Stimulated activated CD4-positive, alpha-beta T cell treated with anti-CD3 and anti-CD28 coated beads, Interleukin-2, amount 100 ng/mL, for 24 hours (primary cell): ENCODE measurements at places on chromosomes 11 and 22.
A peak's percentile ranks its signal among the peaks of the same experiment; 100 is the strongest.

DNA sequence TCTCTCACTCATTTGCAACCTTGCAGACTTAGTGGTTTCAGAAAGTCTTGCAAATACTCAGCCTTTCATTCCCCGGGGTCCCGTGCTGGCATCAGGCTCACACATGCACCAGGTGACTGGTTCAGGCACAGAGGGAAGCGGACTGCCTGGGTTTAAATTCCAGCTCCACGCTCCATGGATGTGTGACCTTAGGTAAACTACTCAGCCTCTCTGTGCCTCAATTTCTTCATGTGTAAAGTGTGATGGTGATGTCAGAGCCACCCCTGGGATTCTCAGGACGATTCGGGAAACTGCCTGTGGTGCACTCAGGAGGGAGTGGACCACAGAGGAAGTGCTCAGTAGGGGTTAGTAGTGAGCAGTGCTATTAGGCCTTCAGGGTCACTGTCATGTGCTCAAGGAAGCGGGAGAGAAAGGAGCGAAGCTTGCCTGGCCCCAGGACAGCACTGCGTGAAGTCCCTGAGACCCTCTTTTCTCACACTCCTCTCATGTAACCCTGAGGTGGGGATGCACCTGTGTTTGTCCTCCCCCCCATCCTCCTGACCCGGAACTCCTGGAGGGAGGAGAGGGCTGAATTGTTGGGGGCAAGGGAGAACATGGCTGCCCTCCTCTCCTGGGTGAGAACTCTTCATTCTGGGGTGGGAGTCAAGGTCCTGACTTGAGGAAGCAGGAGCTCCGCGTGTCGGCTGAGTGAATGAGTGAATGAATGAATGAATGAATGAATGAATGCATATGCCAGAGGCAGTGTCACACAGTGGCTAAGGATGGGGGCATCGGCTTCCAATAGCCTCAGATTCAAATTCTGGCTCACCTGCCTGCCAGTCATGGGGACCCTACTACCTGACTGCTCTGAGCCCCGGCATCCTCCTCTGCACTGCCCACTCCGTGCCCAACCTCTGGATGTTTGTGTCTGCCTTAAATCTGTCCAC lies 14.4 kb upstream of the UPK3A start:
- DNase-seq = no peak

DNA sequence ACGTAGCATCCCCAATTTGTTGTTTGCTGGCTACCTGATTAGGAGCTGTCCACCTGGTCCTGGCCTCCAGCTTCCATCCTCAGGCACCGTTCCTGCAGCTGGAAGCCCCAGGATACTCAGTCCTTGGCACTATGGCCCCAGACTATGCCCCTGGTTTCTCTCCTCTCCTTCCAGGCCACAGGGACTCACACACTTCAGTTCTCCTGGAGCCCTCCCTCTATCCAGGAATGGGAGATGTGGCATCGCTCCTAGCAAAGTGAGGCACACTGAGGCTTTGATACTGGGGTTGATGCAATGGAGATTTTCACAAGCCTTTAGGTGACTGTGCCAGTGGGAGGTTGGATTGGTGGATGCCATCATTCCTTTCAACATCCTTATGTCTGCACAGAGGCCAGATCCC lies 142.8 kb upstream of the B3GAT1 start:
- peak; percentile 3 for DNase-seq

- DNase-seq = peak; percentile 85
Measured at GRCh38 chr22:19717691-19718455, 3.6 kb downstream of the SEPTIN5 start.

DNA sequence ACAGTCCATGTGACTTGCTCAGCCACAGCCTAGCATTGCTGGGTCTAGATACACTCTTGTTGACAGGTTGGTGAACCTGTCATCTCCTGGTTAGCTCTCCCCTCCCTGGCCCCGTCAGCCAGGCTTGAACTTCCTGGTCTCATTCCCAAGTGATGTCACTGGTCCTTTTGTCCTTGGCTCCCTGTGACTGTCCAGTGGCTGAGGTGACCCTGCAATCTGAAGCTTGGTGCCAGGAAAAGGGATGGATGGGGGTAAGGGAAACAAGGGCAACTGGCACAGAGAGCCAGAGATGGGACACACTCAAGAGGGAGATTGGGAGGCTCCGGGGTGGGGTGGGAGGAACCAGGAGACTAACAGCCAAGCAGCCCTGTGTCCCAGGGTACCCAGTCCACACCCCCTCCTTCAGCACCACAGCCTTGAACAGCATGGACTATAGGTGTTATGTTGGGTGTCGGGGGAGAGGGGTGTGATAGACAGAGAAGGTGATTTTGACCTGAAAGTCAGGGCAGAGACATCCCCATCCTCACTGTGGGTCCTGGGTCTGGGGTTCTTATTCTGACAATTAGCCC lies 63.8 kb upstream of the THY1 start:
- DNase-seq = no peak

- DNase-seq = no peak
Measured at GRCh38 chr11:78666675-78667160, 92.1 kb upstream of the NARS2 start.

DNA sequence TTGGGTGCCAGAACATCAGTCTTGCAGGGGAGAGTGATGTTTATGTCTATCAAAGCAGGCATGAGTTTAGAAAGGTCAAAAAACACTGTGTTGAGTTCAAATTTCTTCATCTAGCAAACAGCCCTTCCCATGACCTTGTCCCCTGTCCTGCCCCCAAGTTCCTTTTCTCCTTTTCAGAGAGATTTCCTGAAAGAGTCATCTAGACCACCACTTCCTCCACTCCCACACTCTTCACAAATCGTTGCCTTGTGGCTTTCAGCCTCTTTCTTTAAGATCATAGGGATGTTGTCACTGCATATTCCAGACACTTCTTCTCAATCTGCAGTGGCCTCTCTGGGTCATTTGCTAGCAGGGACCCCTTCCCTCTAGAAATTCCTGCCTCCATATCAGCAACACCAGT lies 290.5 kb downstream of the TENM4 start:
- no peak for DNase-seq

GRCh38 chr11:31619980-31620379 lies 110.4 kb downstream of the ELP4 start:
- DNase-seq = no peak

DNA sequence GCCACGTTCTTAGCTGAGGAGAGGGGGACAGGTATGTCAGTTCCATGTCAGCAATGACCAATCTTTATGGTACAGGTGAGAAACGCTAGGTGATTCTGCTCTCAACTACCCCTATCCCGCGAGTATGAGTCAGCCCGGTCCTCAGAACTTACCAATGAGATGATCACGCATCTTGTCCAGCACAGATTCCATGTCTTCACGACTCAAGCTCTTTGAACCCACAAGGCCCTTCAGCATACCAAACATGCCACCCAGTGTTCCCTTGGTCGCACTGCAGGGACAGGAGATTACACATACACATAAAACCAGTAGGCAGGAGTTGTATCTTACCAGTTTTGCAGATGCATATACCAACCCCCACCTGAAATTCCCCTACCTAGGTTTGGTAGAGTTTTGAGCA lies 2.9 kb downstream of the SRPRA start:
- no peak for DNase-seq

- DNase-seq = no peak
Measured at GRCh38 chr11:71470946-71471345, 17.9 kb downstream of the NADSYN1 start.

- no peak for DNase-seq
Measured at GRCh38 chr11:83816572-83817187, 530.5 kb upstream of the CCDC90B start.

DNA sequence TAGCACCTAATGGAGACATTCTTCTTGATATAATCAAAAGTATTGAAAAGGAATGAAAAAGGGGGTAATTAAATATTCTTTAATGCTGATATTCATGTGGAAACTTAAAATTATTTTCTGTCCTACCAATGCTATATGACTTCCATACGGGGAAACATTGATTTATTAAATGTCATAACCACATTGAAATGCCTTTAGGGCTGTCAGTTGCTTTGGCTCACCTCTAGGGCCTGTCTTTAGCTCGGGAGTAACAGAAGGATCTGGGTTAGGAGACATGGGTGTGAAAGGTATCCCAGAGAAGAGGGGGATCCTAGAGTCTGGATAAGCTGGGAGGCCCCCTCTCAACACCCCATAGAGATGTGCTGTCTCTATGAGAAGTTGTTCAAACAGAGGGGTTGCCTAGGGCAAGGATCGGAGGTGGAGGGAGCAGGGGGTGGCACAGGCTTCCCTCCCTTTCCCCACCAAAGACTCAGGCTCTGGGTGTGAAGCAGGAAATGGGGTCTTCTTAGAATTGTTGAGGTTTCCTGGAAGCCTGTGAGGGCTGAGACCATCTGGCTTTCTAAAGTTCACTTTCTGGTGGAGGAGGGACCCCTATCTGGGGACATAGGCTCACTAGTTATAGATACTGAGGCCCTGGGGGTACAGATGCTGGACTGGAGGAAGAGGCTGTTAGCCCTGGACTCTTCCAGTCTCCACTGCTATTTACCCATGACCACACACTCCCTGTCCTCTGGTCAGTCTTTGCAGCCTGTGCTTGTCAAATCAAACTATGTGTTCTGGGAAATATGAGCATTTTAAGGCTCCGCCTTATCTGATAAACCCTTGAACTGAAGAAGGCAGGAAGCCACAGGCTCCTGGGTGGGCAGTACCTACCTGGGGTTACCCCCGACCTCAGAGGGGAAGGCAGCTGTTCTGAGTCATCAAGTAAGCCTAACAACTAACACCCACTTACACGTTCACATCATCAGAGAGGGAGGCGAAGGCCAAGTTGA lies 55.8 kb upstream of the RRAS2 start:
- peak; percentile 68 for DNase-seq

- no peak for DNase-seq
Measured at GRCh38 chr22:31530823-31531195, 34.5 kb downstream of the SFI1 start.

GRCh38 chr11:130485983-130486382 lies 37.5 kb downstream of the ADAMTS15 start:
- no peak for DNase-seq

GRCh38 chr11:64661146-64661545 lies 61.9 kb downstream of the NRXN2 start:
- DNase-seq = no peak

- peak; percentile 76 for DNase-seq
Measured at GRCh38 chr22:37905534-37906363, at the start of gene MICALL1. TSS of gene MICALL1 (plus strand) at chr22:37906297. CDS start at chr22:37906423, 126 bp downstream.

- no peak for DNase-seq
Measured at GRCh38 chr11:44808053-44808753, 81.4 kb downstream of the TSPAN18 start.

- DNase-seq = no peak
Measured at GRCh38 chr11:1151366-1152315, 6.1 kb upstream of the MUC5AC start.

DNA sequence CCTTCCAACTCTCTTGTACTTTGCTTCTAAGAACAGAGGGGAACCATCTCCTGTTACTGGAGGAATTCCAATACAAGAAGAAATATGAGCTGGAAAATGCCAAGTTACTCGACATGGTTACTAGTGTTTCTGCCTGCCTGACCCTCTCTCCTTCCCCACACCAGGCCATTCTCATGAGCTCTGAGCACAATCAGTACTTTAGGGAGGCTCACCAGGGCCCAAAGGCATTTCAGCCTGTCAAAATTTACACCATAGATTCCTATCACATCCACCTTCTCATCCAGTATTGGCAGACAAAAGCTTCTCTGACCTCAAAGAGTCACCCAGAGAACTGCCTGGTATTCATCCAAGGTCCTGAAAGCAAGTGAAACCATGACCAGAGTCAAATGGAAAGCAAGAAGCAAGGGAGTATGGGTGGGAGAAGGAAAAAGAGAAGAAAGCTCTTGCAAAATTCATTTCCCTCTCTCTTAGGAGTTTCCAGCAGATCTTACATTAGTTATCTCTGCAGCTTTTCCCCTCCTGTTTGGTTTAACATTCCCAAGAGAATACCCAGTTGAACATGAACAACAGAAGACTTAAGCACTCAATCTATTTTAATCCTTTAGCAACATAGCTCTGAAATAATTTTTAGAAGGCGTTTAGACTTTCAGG lies 58.7 kb upstream of the NCAM1 start:
- DNase-seq = no peak

- no peak for DNase-seq
Measured at GRCh38 chr11:115249061-115249578, 255.1 kb downstream of the CADM1 start.

- no peak for DNase-seq
Measured at GRCh38 chr11:11850668-11851067, 8.9 kb downstream of the USP47 start.

DNA sequence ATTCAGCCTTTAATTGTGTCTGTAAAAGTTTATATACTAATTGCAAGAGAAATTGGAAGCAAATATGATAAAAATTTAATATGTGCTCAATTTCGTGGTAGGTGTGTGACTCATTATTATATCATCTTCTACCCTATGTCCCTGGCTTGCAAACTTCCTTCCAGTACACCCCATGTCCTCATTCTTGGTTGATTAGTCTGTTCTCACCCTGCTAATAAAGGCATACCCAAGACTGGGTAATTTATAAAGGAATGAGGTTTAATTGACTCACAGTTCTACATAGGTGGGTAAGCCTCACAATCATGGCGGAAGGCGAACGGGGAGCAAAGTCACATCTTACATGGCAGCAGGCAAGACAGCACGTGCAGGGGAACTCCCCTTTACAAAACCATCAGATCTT lies 11.9 kb downstream of the MRGPRX3 start:
- DNase-seq = no peak

GRCh38 chr11:783581-784015 lies 6.3 kb downstream of the CEND1 start:
- peak; percentile 47 for DNase-seq

GRCh38 chr22:38802671-38803121 lies 8.8 kb upstream of the DNAL4 start:
- DNase-seq = no peak

DNA sequence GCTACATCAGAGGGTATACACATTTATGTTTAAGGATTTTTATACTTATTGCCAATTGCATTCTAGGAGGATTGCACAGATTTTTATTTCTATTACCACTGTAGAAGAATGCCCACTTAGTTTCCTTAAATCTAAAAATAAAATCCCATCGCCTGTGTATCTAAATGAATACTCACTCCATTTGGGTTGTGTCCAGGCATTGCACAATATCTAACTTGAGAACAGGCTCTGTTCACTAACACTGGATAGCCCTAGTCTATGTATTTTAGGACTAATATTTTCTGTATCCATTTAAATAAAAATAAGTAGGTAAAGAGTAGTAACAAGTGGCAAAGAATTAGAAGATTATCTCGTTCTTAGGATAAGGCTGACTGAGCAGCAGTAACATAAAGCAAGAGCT lies 4.1 kb downstream of the C11orf52 start:
- DNase-seq = no peak

DNA sequence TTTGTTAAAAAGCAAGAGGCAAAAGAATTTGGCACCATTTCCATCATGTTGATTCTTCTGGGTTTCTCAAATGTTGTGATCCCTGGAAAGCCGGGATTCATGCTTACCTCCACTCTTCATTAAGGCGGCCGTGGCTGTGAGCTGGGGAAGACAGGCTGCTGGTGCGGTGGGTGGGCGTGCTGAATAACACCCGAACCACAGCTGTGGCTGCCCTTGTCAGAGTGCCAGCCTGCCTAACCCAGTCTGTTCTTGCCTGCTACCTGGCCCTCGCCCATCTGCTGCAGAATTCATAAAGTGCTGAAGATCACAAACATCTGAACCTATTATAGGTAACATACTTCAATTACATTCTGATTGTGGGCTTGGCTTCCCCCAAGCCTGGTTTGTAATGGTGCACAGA lies 95.8 kb upstream of the RCN1 start:
- no peak for DNase-seq
